T follicular helper cell (primary cell): ENCODE measurements at places on chromosomes 4 and X.

- peak; percentile 56 for DNase-seq
These were observed at the start of gene SLC9A7 for GRCh38 chrX:46758956-46759644. SLC9A7 (minus strand) TSS chrX:46759118; CDS start chrX:46759029, 89 bp downstream.

GRCh38 chr4:58191109-58191508 lies 1080.9 kb upstream of the IGFBP7 start:
- no peak for DNase-seq

- DNase-seq: no peak
These were observed 1.3 kb upstream of the MAMLD1 start for GRCh38 chrX:150361777-150362351.

DNA sequence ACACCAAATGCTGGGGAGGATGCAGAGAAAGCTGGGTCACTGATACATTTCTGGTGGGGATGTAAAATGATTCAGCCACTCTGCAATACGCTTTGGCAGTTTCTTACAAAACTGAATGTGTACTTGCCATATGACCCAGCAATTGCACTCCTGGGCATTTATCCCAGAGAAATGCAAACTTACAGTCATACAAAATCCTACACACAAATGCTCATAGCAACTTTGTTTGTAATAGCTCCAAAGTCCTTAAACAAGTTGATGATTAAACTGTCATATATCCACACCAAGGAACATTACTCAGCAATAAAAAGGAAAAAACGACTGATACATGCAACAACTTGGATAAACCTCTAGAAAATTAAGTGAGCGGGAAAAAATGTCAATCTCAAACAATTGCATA lies 12.3 kb downstream of the MID1 start:
- no peak for DNase-seq
